ENCODE measurements at places on chromosomes 5 and 9.

DNA sequence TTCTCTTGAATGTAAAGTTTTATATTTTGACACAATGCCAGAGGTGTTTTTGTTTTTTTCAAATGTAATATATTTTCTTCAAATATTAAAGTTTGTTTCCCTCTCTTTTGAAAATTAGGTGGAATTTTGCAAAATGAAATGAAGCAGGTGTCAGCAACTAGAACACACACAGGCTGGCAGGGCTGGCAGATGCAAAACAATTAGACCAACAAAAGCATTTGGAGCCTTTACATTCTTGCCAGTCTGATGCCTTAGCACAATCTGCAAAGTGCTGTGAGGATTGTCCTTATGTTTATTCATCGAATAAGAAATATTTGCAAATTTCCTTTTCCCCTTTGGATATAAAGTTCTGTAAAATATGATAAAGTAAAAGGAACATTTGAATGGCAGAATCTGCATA is 1063.9 kb downstream of the CDH9 start:
- DNase-seq, result no peak

DNA sequence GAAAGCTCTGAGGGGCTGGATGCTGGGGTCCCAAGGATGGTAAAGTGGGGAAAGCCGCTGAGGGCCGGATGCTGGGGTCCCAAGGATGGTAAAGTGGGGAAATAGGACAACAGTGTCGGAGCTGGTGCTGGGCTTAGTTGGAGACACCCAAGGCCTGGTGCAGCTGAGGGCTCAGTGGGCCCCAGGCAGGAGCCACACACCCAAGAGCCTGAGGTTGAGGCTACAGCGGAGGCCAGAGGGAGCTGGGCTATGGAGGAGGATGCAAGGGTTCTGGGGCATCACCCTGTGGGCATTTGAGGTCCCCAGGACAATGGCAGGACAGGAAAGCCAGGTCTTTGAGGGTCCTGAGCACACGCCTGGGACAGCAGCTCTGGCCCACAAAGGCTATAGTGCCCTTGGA is 19.1 kb upstream of the SLC9A3 start:
- DNase-seq, result no peak

- DNase-seq, result no peak
These were observed 35.4 kb upstream of the ZNF354A start for GRCh38 chr5:178765753-178766300.

DNA sequence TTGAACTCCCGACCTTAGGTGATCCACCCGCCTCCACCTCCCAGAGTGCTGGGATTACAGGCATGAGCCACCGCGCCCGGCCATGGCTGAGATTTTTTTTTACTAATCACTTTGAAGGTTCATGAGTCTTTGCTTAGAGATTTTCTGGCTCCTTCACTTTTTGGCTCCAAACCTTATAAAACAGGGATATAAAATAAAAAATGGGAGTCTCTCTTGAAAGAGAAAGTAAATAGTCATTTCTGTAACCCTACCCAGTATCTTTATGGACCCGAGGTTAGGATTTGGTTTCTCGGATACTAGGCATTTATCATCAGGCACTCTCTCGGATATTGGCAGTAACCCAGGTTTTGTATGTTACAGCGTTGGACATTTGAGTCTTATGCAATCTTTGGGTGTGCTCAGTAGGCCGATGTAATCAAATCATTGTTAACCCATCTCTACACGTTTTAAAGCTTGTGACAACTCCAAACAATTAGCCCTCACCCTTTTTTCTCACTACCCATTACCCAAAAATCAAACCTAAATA is 25.3 kb downstream of the STXBP1 start:
- no peak for DNase-seq

- no peak for DNase-seq
These were observed 74.5 kb upstream of the MAP1B start for GRCh38 chr5:72032788-72033187.

DNA sequence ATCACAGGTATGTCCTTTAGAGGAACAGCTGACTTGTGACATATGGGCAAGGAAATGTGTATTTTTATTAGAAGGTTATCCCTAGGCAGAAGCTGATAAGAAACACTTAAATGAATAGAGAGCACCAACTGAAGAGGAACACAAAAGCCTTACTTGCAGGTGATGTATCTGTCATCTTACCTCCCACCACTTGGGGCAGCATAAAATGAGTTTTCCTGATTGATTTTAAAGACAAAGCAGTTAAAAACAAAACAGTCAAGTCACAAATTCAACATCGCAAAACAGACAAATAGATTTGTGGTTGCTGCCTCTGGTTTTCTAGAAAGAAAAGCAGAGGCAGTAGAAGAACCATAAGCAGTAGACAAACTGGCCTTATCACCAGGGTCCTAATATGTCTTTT is 302.4 kb upstream of the ZNF462 start:
- DNase-seq, result no peak

GRCh38 chr5:59770953-59771352 is 122.6 kb downstream of the PDE4D start:
- DNase-seq, result no peak

GRCh38 chr5:59040024-59040803 is 457.3 kb downstream of the RAB3C start:
- no peak for DNase-seq

DNA sequence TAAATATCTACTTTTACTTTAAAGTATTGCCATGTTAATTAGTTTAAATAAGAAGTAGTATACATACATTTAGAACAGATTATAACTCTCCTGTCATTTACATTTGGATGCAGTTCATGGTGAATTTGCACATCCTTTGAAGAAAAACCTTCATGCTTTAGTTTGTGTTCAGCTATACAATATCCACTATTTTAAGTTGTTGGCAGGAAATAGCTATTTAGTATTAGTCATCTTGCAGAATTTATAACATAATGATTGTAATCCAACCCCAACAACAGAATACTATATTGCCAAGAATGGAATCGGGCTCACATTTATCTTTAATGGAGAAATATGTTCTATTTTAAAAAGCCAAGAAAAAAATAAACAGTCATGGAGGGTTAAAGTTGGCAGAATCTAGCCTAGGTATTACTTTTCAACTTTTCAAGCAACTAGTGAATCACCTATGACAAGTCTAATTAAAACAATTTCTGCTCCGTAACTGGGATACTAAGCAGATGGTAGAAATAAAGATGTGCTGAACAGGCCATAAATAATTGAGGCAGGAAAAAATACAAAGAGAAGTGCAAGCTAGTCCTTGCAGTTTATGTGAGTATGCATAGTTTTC is 1170.6 kb upstream of the NUDT12 start:
- DNase-seq, result no peak
